ENCODE measurements at places on chromosomes 7 and 10. TPM values are rescaled to one million over a fixed set of nuclear protein-coding genes. Genes with fewer than 3 reads are reported as not detected.

POLL gene
- 26.1 TPM for total RNA-seq

AKR1C4 gene
- not detected for total RNA-seq

MEOX2 gene
- total RNA-seq: not detected

PRTFDC1 gene
- 1.9 TPM for total RNA-seq

TIAL1 gene
- 227 TPM for total RNA-seq

COL1A2 gene
- not detected for total RNA-seq

GDF2 gene
- not detected for total RNA-seq

Data from natural killer cell (primary cell).